ENCODE measurements at places on chromosomes 16 and 17.
A peak's percentile ranks its signal among the peaks of the same experiment; 100 is the strongest.

GRCh38 chr16:78647019-78647418 is 547.6 kb downstream of the WWOX start:
- no peak for DNase-seq

GRCh38 chr16:74774223-74775139 is at the start of gene FA2H:
Gene FA2H, minus strand, starts transcription at chr16:74774820. Its CDS starts 65 bp downstream, at chr16:74774755.
- peak; percentile 54 for DNase-seq

GRCh38 chr16:70730031-70730430 is 44.2 kb upstream of the MTSS2 start:
- DNase-seq: no peak

DNA sequence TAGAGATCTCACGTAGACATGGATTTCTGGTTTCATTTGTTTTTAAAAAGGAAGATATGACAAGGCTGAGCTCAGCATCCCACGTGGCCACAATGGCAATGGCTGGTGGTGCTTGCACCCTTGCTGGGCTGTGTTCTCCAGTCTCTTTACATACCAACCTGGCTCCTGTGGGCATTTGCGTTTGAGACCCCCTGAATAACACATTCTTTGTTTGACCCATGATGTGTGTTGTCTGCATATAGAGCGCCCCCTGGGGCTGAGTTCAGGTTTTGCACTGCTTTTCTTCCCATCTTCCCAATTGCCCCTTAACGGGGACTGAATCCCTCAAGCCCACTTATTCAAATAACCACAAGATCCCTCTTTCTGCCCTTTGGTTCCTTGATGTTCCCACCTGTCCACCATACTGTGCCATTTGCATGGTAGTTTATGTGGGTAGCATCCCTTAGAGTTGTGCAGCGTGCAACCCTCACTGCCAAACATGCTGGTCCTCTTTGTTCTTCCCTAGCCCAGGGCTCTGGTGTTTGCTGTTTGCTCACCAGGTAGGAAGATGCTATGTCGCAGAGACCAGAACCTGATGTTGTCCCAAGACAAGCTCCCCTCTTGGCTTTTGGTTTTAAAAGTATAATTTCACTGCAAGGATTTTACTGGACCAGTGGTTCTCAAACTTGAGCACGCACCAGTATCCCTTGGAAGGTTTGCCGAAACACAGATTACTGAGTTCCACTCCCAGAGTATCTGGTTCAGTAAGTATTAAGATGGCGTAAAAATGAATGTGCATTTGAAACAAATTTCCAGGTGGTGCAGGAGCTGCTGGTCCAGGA is 38.5 kb upstream of the NKD1 start:
- DNase-seq: peak; percentile 30

GRCh38 chr16:48124266-48124665 is 31.5 kb downstream of the ABCC12 start:
- no peak for DNase-seq

DNA sequence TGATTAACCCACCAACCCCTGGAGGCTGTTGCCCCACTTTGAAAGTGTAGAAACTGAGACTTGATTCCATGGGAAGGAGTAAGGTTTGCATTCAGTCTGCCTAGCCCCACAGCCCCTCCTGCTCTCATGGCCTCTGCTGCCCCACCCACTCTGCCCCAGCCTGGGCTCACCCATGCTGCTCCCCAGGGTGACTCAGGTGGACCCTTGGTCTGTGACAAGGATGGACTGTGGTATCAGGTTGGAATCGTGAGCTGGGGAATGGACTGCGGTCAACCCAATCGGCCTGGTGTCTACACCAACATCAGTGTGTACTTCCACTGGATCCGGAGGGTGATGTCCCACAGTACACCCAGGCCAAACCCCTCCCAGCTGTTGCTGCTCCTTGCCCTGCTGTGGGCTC is 6.5 kb downstream of the PRSS41 start:
- DNase-seq: no peak

DNA sequence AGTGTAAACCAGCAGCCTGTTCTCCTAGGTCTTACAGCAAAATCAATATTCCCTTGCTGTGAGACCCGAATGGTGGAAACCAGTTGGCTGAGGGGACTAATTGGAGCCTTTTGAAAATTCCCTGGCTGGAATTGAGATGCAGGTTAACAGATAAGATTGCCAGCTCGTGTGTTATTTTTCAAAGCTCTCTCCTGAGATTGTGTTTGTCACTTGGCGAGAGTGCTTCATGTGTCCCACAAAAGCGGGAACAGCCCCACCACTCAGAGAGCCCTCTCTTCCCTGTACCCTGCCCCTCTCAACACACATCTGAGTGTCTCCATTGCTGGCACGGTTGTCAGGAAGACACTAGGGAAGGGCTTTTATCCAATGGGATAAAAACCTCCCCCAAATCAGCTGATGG is 356.1 kb downstream of the CPPED1 start:
- DNase-seq: no peak

- DNase-seq: no peak
Observed at GRCh38 chr17:34383216-34383615, 20.2 kb upstream of the CCL1 start.

DNA sequence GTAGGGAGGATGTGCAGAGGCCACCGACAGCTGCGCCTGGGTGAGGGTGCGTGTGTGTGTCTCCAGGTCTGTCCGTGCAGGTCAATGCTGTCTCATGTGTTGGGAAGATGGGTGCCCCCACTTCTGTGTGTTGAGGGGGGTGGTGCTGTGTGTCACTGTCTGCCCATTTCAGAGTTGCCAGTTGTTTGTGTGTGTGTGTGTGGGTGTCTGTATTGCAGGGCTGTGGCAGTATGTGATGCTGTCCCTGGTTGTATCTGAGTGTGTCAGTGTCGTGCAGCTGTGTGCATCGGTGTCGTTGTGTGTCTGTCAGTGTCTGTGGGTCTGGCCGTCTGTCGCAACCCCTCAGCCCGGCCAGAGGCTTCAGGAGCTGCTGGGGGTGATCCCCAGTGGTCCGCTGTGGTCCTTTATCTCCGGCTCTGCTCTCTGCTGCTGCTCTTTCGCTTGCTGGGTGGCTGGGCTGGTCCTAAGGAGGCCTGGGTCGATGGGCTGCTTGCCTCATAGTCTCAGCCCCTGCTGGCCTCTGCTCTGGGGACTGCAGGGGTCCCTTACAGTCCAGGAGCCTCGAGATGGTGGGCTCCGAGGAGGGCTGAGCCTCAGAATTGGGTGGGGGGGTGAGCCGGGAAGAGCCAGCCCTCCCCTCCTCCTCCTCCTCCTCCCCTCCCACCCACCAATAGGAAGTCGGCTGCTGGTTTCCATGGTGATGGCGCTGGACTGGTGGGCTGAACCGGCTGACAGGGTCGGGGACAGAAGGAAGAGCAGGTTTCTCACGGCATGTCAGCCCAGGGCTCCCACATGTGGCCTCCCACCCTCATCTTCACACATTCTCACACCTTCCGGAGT is at the start of gene TSPOAP1:
Gene TSPOAP1, minus strand, starts transcription at position 601 of the 840 bp plus-strand sequence. CDS start 875 bp downstream, outside the sequence.
- no peak for DNase-seq

- DNase-seq: peak; percentile 26
Observed at GRCh38 chr17:41957031-41957868, 9.3 kb upstream of the CNP start.

- DNase-seq: no peak
Observed at GRCh38 chr17:63658366-63658765, 36.1 kb downstream of the MAP3K3 start.

DNA sequence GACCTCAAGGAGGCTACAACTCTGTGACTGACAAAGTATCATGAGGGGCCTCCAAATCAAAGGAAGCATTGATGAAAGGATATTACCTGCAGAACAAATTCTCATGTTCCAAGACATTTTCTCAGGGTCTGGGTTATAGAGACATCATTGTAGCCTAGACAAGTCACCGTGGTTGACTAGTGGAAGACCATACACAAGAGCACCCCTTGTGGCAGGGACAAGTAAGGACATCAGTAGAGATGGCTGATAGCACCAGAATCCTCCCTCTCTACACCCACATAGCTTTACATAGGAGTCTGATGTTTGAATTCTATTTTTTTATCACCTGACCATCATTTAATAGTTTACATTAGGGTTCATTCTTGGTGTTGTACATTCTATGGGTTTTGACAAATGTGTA is 32.5 kb upstream of the CDH8 start:
- no peak for DNase-seq

DNA sequence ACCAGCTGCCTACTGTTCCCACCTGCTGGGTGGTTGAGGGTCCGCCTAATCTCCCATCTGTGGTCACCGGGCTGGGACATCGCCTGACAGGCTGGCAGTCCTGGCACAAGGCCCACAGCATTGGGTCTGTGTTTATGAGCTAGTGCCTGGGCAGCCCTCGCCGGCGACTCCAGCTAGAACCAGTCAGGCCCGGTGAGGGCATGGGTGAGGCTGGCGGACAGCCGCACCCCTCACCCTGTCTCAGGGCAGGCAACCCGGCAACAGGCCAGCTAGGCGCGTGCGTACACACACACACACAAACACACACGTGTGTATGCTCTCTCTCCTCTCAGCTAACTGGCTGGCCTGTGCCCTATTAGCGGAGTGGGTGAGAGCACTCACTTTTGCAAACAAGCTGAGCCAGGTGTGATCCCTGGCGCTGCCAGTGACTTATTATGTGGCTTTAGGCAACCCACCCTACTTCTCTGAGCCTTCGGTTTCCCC is 10.4 kb downstream of the HSD11B2 start:
- DNase-seq: no peak

DNA sequence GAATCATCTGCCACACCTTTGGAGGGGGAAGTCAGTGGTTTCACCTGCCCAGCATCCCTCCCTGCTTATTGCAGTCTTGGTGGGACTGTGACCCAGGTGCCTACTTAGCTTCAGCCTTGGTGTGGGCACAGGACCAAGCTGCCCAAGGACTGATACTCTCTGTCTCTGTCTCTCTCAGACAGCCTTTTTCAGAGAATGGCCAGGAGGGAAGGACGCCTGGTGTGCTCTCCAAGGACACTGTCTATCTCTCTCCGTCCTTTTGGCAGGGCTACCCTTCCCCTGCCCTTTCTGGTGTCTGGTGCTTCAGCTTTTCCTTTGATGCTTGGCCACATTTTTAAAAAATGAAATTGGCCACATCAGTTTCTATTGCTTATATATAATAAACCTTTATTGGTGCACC is 19.6 kb downstream of the PIK3R6 start:
- DNase-seq: no peak

GRCh38 chr17:65627108-65627507 is 65.7 kb upstream of the AXIN2 start:
- DNase-seq: no peak

DNA sequence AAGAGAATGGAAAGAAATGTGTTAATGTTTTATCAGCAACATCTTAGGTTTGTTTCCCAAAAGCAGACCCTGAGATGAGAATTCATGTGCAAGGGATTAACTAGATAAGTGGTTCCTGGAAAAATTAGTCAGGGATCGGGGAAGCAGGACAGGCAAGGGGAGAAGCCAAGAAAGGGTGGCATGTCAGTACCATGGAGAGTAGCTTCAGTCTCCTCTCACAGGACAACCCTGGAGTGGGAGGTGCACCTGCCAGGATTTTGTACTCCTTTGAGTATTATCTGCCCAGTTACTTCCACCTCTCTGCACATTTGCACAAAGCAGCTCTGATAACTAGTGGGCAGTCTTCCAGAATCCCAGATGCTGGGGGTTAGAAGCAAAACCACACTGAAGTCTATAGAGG is 117.0 kb downstream of the RGS9 start:
- peak; percentile 31 for DNase-seq

DNA sequence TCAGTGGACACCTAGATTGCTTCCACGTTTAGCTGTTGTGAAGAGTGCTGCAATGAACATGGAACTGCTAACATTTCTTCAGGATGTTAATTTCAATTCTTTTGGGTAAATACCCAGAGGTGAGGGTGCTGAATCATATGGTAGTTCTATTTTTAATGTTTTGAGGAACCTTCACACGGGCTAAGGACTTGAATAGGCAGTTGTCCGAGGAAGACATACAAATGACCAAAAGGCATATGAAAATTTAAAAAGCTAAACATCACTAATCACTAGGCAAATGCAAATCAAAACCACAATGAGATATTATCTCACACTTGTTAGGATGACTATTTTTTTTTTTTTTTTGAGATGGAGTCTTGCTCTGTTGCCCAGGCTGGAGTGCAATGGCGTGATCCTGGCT is 173.3 kb downstream of the PRKCB start:
- no peak for DNase-seq

GRCh38 chr16:11796227-11797165 is 562 bp downstream of the ZC3H7A start:
- peak; percentile 88 for DNase-seq

DNA sequence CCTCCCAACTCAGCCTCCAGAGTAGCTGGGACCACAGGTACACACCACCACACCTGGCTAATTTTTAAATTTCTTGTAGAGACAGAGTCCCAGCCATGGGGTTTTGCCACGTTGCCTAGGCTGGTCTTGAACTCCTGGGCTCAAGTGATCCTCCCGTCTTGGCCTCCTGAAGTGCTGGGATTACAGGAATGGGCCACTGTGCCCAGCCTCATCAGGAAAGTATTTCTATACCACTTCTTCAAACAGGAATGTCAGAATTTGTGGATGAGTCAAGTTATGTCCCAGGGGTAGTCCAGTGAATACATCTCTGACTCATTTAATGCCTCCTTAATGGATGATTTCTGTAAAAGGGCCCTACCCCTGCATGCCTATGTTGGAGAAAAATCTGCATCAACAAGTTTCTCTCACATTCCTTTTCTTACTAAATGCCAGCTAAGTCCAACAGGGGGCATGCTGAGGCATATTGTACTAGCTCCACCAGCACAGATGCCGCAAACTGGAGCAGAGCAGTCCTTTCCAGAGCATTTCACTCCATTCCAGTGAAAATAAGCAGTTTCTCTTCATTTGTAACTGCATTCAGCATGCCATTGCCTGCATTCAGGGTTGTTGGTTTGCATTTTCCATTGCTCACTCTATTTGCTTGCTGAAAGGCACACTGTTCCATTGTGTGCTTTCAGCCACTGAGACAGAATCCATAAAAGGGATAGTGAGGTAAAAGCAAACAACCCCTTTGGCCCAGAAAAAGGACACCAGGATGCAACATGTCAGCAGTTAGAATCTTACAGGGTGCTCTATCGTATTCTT is 5.3 kb upstream of the CAVIN1 start:
- peak; percentile 82 for DNase-seq

- no peak for DNase-seq
Observed at GRCh38 chr16:48125888-48126287, 29.9 kb downstream of the ABCC12 start.

Data from GM03348 (cell line).